ENCODE measurements at places on chromosomes 11 and 22. TPM values are rescaled to one million over a fixed set of nuclear protein-coding genes. Genes with fewer than 3 reads are reported as not detected.

GRCh38 chr11:43998308-43998707 lies 49.5 kb upstream of the ACCSL start:
- no peak overlapping the region for H3K27ac ChIP-seq
- H3K27me3 ChIP-seq = peaks cover 7% of the 10 kb centered on the region
- DNase-seq = no peak
- H3K4me3 ChIP-seq = no peak overlapping the region
- no peaks in the 10 kb centered on the region for H3K36me3 ChIP-seq
- no peaks in the 10 kb centered on the region for H3K4me1 ChIP-seq

DNA sequence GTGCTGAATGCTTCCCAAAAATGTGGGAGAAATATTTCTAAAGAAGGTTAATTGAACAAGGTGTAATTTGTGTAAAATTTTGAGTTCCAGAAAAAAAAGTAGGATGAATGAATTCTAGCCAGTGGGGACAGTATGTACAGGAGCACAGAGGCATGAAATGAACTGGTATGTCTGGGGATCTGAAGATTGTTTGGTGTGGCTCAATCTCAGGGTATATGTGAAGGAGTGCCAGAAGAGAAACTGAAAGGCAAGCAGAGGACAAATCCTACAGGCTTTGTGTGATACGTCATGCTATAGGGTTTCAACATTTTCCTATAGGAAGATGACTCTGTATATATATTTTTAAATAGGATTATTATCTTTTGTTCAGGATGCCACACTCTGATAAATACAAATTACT lies 126.9 kb downstream of the FAM181B start:
- no peaks in the 10 kb centered on the region for H3K36me3 ChIP-seq
- no peaks in the 10 kb centered on the region for H3K27me3 ChIP-seq
- no peak for DNase-seq
- no peak overlapping the region for H3K4me3 ChIP-seq
- no peaks in the 10 kb centered on the region for H3K4me1 ChIP-seq

DNA sequence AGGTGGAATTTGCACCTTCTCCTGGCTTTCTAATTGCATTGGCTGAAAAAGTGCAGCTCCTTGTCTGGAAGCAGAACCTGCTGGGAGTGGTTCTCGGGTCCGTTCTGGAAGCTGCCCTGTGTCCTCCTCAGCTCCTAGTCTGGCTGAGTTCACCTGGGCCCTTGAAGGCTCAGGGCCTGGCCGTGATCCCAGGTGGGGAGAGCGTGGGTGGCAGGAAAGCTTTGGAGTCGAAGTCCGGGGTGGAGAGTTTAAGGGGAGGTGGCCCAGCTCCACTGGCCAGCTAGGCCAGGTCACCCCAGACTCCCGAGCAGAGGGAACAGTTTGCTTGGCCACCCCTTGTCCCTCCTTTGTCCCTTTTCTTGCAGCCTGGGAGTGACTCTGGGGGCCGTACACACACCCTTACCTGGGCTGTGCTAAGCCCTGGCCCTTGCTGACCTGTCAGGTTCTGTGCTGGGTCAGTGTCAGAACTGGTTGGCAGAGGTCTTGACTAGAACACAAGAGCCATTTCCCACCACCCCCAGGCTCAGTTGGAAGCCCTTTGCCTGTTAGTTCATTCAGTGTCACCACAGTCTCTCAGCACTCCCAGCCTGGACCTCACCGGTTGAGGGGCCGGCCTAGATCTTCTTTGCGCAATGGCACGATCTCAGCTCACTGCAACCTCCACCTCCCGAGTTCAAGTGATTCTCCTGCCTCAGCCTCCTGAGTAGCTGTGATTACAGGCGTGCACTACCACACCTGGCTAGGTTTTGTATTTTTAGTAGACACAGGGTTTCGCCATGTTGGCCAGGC lies 37.3 kb downstream of the LRP5 start:
- no peak overlapping the region for H3K27ac ChIP-seq
- H3K27me3 ChIP-seq = no peaks in the 10 kb centered on the region
- H3K36me3 ChIP-seq = no peaks in the 10 kb centered on the region
- H3K4me3 ChIP-seq = no peak overlapping the region
- DNase-seq = no peak

GRCh38 chr22:20783844-20784723 lies 10.2 kb downstream of the SERPIND1 start:
- H3K27ac ChIP-seq = peak overlapping the region; percentile 52
- H3K4me1 ChIP-seq = peaks cover 28% of the 10 kb centered on the region
- no peaks in the 10 kb centered on the region for H3K27me3 ChIP-seq
- peak; percentile 52 for DNase-seq

The OSM gene
- not detected for total RNA-seq

DNA sequence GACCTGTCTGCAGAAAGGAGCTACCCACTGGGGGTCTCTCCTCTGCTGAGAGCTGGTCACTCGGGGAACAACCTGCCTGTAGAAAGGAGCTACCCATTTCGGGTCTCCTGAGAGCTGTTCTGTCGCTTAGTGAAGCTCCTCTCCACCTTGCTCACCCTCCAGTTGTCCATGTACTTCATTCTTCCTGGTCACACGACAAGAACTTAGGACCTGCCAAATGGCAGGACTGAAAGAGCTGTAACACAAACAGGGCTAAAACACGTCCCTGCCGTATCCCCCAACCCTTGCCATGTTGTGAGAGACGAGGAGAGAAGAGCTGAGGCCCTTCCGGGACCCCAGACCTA lies 24.1 kb upstream of the RNASEH2C start:
- no peak overlapping the region for H3K4me3 ChIP-seq
- no peaks in the 10 kb centered on the region for H3K4me1 ChIP-seq
- H3K36me3 ChIP-seq = no peaks in the 10 kb centered on the region
- H3K27me3 ChIP-seq = peaks cover 23% of the 10 kb centered on the region
- no peak for DNase-seq

The SORL1 gene
- total RNA-seq = 7.2 TPM

The PATE2 gene
- not detected for total RNA-seq

GRCh38 chr22:38318792-38319773 lies 1.9 kb upstream of the CSNK1E start:
- no peak overlapping the region for H3K4me3 ChIP-seq
- no peaks in the 10 kb centered on the region for H3K36me3 ChIP-seq
- H3K27ac ChIP-seq = peak overlapping the region; percentile 92
- no peaks in the 10 kb centered on the region for H3K27me3 ChIP-seq
- no peak for DNase-seq
- H3K4me1 ChIP-seq = peaks cover 28% of the 10 kb centered on the region

The ARRB1 gene
- total RNA-seq = 22.7 TPM

- H3K27me3 ChIP-seq = no peaks in the 10 kb centered on the region
- no peak for DNase-seq
- peaks cover 14% of the 10 kb centered on the region for H3K4me1 ChIP-seq
Measured at GRCh38 chr11:46952553-46952952, 16.0 kb downstream of the CSTPP1 start.

The TMEM86A gene
- total RNA-seq = 4.0 TPM

GRCh38 chr11:86761978-86762377 lies 38.4 kb upstream of the PRSS23 start:
- H3K36me3 ChIP-seq = no peaks in the 10 kb centered on the region
- H3K27ac ChIP-seq = no peak overlapping the region
- H3K4me1 ChIP-seq = peaks cover 10% of the 10 kb centered on the region
- peak; percentile 79 for DNase-seq
- H3K27me3 ChIP-seq = no peaks in the 10 kb centered on the region

Measured in astrocyte (in vitro differentiated cells and primary cell).